ENCODE measurements at places on chromosomes 2 and 18.

- no peak for DNase-seq
Measured at GRCh38 chr18:62768558-62768943, 53.2 kb downstream of the PHLPP1 start.

DNA sequence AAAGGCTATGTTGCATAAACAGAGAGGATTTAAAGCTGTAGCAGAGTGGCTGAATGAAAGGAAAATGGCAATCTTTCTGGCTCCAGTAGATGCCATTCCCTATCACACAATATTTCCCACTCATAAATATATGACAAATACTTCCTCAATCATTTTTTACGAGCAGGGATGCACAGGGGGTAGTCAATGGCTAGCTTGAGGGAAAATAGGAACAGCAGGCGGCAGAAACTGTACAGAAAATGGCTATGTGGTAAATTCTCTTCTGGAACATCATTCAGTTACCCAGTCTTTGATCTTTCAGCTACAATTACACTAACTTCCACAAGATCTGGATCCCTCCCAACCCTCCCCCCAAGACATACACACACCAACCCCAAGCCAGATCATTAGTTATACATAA, 127.2 kb downstream of the OLA1 start:
- DNase-seq, result no peak

- no peak for DNase-seq
Measured at GRCh38 chr18:10437837-10438236, 16.6 kb upstream of the APCDD1 start.

DNA sequence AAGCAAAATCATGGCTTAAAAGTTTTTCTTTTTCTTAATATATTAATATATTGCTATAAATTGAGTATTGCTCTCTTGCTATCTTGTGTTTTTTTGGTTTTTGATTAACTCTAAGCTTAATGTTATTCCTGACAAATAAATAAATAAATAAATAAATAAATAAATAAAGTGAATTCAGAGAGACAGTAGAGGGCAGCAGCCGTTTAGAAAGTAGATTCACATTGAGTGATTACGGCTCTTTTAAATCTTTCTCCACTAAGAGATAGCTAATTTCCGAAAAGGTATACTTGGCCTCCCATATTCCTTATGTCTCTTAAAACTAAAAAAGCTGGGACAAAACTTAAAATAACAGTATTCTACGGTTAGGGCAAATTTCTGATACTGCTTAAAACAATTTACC, 34.3 kb downstream of the MSH2 start:
- DNase-seq, result no peak

DNA sequence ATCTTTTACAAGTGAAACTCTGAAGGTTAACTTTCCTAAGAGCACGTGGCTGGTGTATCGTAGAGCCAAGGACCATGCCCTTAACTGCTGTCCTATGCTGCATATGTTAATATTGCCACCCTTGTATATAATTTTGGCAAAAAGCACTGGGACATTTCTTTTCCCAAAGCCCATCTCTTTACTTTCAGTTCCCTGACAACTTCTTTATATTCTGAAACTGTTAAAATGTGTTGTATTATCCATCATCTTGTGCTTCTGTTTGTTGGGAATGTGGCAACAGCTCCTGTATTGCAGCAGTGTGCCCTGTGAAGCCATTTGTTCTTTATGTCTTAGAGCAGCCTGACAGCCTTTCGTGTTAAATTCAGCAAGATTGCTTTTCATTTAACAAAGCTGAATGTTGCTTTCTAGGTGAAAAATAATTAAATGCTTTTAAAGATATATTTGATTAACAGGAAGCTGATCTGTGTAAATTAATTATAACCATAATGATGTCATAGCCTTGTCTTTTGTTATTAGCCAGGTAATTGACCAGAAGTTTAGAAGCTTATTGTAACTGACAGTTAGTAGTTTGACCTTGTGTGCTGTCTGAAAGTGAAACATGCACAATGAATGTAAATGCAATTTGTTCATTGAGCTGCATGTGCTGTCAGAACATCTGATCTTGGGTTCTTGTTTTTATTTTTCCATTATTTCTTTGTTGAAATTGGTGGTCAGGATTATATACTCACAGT, 9.7 kb downstream of the RHBDD1 start:
- DNase-seq, result no peak

DNA sequence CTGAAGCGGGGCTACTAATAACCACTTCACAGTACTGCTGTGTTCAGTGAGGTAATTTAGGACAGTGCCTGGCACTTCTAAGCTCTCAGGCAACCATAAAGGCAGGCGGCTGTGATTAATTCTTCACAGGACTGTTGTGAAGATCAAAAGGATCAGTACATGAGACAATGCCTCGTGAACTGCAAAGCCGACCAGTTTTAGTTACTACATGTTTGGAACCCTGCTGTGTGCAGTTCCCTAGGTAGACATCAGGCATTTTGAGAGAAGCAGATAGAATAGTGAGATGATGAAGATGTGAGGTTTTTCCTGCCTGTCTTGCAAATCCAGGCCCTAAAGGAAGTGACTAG, 19.1 kb downstream of the EFHD1 start:
- DNase-seq, result no peak

- no peak for DNase-seq
Measured at GRCh38 chr18:26506012-26506411, 42.3 kb downstream of the KCTD1 start.

GRCh38 chr2:27954771-27955383, 64.3 kb downstream of the BABAM2 start:
- no peak for DNase-seq

DNA sequence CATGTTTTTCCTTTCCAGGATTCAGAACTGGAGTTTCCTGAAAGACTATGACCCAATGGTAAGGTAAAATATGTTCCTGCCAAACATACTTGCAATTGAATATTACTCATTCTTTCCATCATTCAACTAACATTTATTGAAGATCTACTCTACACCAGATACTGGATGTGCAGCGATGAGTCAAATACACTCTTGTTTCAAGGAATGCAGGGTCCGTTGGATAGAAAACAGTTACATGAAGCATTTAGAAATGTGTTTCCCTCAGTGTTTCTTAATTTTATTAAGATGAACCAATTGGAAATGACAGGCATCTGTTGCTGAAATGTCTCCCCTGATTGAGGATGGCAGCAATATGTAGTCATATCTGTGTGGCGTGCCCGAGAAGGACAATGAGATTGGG, 14.8 kb upstream of the SLC66A3 start:
- no peak for DNase-seq

- DNase-seq, result no peak
Measured at GRCh38 chr2:206075113-206075512, 10.9 kb downstream of the INO80D start.

GRCh38 chr2:938181-939005, 12.3 kb upstream of the SNTG2 start:
- DNase-seq, result peak; percentile 30

DNA sequence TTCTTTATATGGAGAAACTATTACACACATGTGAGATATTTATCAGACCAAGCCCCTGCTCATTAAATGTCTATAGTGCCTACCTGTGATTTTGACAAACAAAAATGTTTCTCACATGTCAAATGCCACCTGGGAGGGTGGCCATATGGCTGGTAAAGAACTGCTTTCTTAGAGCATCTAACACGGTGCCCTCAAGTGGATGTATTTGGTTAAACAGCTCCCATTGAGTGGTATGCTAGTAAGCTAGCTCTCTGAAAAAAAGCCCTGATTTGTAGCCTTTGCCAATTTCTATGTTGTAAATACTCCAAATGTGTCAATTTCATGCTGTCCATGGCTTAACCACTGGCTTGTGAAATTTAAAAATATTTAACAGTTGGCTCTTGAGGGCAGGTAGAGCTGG, 94.6 kb downstream of the PMAIP1 start:
- no peak for DNase-seq

GRCh38 chr2:2930841-2931240, 446.8 kb downstream of the EIPR1 start:
- DNase-seq, result no peak

DNA sequence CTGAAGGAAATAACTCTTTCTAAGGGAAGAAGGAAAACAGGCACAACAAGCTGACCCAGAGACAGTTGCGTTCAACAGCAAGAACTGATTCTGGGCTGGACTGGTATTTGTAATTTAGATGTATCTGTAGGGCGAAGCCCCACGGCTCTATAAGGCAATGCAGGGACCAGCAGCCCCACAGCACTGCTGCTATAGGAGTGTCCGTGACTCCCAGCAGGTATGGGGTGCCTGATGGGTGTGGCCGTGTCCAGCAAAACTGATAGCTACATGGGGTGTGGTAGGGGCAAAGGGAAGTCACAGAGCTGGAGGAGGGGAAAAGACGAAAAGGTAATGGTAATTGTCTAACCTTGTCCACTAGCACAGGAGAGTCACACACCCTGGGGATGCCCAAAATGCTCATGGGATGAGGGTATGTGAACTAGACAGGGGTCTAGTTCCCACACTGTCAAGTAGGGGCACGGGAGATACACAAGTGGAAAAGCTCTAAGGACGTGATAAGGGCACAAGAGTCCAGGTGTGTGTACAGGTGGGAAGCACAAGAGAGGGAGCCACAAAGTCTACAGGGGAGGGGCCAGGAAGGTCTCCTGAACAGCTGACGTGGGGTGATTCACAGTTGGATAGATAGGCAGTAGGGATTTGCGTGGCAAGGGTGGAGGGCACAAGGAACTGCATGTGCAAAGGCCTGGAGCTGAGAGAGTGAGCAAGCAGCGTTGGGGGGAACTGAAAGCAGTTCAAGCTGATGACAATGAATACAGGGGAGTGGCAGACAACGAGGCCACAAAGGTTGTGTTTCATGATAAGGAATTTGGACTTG, 48.5 kb upstream of the ASPRV1 start:
- no peak for DNase-seq

GRCh38 chr2:137981112-137981656, 16.9 kb downstream of the HNMT start:
- DNase-seq, result no peak

DNA sequence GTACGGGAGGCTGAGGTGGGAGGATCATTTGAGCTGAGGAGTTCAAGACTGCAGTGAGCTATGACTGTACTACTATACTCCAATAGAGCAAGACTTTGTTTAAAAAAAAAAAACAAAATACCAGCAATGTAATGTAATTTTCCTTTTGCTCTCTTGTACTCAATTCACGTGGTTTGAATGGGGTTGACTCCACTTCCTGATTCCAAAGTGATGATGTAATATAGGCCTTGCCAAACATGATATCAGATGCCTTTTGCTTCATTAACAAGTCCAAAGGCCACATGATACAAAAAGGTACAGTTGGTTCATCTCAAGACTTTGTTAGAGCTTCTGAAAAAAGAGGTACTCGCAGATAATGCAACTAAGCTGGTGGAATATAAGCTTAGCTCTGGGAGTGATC, 321.8 kb downstream of the ZEB2 start:
- no peak for DNase-seq

- DNase-seq, result no peak
Measured at GRCh38 chr2:173441222-173441621, 86.5 kb downstream of the CDCA7 start.

Data from pancreas (tissue), 10 donors.